ENCODE measurements at places on chromosomes 12 and 14.

GRCh38 chr12:3229577-3229976 lies 152.4 kb downstream of the TSPAN9 start:
- no peak for DNase-seq

DNA sequence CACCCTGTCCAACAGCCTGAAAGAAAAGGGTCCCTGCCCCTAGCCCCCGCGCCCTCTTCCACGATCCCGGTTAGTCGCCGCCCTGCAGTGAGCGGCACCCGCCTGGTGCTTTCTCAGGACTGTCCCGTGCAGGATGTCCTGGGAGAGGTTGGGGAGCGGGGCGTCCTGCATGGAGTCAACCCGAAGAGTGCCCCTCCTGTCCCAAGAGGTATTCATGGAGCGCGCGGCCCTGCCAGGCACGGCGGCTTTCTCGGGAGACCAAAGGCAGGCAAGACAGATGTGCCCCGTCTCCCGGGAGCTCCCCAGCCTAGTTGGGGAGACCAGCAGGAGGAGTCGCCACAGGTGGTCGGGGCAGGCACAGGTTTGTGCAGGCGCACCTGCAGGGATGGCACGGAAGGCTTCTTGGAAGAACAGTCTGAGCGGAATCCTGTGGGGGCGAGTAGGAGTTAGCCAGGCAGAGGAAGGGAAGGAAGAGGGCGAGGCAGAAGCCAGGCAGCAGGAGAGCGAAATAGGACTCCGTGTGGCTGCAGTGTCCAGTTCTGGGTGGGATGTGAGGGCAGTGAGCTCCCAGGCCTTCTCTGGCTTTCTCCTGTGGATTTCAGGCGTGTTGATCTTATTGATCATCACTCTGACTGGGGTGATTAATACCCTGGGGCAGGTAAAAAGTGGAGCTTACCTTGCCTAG lies 723 bp downstream of the SIVA1 start:
- DNase-seq: no peak

GRCh38 chr14:98582276-98582675 lies 689.7 kb downstream of the BCL11B start:
- DNase-seq: no peak

DNA sequence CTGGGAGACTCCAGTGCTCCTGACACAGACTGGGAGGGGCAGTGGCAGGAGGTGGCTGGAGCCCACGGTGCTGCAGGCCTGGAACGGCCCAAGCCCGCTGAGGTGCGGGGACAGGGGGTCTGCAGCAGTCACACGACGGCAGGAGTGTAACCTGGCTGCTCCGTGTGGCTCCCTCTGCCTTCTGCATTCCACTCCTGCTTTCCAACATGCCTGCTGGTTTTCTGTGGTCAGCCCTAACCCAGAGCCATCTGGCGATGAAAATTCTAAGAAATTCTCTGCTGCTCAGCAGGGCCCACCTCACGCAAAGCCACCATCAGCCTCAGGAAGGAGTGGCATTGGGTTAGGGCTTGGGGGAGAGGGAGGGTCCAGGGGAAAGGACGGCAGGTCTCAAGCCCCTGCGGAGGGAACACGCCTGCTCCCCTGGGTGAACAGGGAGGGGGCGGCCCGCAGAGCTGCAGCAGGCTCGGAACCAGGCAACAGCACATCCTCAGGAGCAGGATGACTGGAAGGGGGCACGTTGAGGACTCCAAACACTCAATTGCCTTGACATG lies 5.0 kb upstream of the FBRSL1 start:
- DNase-seq: no peak

DNA sequence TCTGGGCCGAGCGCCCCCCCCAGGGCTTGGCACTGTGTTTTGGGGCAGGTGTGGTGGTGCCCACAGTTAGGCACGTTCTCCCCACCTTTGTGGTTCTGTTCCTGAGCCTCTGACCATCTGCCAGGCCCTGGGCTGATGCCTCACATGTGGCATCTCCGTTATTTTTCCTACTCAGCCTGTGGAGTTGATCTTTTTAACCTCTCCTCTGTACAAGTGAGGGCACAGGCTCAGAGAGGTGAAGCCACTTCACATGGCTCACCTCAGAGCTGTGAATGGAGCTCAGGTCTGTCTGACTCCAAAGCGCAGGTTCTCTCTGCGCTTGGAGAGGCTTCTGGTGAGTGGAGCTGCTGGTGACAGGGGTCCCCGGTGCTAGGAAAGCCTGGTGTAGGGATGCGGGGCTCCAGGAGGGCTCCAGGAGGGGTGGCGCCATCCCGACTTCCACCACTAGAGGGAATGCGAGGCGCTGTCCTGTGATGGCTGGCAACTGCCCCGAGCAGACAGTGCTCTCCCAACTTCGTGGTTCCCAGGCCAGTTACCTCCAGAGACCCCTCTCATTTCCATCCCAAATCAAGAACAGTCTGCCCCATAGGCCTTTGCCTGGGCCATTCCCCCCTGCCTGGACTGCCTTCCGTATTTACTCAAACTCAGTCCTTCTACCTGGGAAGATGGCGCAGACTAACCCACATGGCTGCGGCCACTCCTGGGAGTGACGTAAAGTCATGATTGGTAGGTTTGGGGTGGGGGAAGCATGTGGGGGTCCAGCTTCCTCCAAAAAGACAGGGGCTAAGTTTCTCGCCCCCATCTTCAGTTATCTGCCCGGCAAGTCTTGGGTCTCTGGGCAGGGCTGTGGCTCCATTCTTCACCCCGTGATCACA lies 9.9 kb downstream of the BCL7A start:
- DNase-seq: no peak

- DNase-seq: no peak
These were observed 144.7 kb downstream of the KTN1 start for GRCh38 chr14:55724736-55725135.

DNA sequence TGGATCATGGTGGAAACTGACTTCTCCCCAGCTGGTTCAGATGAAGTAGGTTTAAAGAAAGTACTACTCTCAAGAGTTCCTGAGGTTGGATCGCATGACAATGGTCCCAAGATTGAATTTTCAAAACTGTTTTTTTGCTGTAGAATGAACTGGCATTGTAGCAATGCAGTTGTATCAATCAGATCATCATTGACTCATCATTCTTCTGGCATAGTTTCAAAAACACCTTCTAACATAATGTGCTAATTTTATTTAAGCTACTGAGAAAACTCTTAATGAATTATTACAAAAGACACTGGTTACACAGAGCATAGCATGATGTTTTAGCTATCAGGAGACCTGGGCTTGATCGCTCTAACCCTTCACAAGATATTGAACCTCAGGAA lies 384.5 kb upstream of the DCN start:
- no peak for DNase-seq

GRCh38 chr12:5619628-5620027 lies 187.7 kb downstream of the NTF3 start:
- DNase-seq: no peak

GRCh38 chr12:117671734-117672133 lies 297.1 kb downstream of the KSR2 start:
- DNase-seq: no peak

DNA sequence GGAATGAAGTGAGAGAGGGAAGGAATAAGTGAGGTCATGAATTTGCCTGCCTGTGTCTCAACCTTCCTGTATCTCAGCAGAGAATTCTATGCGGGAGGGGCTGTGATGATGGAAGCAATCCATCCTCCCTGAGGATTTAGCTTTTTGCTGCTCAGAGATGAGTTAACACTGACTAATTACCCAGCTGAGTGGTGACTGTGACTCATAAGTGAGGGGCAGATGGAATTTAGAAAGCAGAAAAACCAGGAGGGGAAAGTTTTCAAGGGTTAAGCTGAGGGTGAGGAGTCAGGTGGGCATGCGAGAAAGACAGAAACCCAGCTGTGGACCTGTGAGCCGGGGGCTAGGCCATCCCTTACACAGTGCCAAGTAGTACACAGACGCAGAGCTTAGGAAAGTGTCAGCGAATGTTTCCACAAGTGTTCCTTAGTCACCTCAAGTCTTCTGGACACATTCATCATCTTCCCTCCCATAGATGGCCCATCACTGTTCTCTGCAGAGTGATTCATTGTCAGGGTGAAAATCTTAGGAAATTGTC lies 277.9 kb downstream of the IPO8 start:
- peak; percentile 86 for DNase-seq

Data from non-pigmented ciliary epithelial cell (primary cell).